ENCODE measurements at places on chromosomes 1 and 21.
A peak's percentile ranks its signal among the peaks of the same experiment; 100 is the strongest.

DNA sequence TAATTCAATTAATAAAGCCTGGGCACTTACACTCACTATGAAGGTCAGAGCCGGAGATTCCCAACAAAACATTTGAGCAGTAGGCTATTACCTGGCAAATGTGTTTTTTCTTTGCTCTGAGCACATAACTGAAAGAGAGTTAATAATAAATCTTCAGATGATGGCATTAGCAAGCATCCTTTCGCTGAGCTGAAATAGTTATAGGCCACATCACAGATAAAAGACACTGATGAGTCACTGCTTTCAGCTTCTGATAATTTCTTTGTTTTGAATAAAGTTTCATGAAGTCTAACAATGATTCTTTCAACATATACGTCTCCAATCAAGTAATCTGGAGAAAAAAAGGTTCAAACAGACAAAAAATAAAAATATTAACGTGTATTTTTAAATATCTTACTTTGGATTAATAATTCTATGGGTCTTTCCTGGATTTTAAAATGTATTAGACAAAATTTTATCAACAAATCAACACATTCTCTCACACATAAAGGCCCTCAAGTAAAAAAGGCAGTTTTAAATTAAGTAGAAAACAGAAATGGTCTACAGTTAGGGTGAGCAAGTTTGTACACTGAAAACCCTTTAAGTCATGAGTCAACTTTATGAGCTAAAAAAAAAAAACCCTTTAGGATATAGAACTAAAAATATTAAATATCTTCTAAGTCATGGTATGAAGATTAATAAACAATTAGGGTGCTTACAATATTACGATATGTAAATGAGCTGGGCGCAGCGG lies 33.1 kb downstream of the LTN1 start:
- no peak for DNase-seq

GRCh38 chr1:67204298-67204980 lies 38.2 kb downstream of the IL23R start:
- DNase-seq, result no peak

- DNase-seq, result no peak
These were observed 304.3 kb downstream of the MATN1 start for GRCh38 chr1:30418939-30419720.

DNA sequence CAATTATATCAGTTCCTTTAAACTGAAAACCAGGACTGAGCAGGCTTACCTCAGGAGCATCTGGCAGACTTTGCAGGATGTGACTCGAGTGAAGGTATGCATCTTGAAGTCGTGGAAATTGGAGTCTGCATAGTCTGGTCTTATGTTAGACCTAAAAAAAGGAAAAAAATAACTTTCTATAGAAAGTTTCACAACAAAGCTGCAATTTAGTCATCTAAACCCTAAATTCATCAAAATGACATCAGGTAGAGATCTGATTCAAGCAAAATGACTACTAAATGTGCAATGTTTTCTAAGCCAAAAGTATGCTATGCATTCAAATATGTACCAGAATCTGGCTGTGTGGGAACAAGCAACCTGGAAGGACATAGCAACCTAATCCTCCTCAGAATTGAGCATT lies 260.1 kb downstream of the VAV3 start:
- no peak for DNase-seq

- no peak for DNase-seq
These were observed 385.4 kb upstream of the VAMP3 start for GRCh38 chr1:7385471-7386225.

DNA sequence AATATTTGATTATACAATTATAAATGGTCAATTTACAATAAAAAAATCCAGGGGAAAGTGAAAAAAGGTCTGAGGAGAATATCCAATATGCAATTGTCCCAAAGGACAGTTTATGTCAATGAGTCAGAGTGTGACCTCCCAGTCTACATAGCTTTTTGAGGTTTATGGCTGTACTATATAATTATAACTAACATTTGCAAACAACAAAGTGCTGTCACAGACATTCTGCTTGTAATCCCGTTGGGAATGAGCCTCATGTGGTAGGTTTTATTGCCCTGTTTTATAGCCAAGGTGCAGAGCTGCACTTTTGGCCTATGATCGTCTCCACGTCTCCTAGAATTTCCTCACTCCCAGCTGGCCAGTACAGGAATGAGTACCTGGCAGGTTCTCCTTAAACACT lies 103.8 kb downstream of the ADSS2 start:
- no peak for DNase-seq

GRCh38 chr1:48966583-48966982 lies 189.9 kb upstream of the BEND5 start:
- no peak for DNase-seq

DNA sequence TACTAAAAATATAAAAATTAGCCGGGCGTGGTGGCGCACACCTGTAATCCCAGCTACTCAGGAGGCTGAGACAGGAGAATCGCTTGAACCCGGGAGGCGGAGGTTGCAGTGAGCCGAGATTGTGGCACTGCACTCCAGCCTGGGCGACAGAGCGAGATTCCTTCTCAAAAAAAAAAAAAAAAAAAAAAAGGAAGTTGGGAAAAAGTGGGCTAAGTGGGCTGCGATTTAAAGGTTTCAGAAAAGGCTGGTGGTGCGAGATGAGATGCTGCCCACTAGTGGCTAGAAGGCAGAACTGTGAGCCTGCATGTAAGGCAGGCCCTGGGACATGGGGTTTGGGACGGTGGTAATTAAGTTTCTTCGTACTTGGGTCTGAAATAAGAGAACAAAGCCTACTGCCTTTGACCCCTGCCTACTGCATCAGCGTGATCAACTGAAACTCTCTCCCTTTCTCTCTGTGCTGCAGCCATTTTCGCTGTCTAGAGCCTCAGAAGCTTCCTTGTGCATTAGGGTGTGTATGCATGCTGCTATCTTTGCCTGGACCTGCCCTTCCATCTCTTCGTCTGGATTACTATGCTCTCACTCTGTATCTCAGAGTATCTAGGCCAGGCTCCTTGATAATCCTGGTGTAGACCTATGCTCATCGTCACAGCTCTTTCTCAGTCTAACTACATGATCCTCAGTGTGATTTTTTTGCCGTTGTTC lies 12.4 kb downstream of the FMOD start:
- DNase-seq, result peak; percentile 66

GRCh38 chr1:200128944-200129879 lies 101.7 kb downstream of the NR5A2 start:
- no peak for DNase-seq

GRCh38 chr1:12539705-12540579 lies 78.1 kb downstream of the DHRS3 start:
- no peak for DNase-seq

GRCh38 chr1:220908757-220909156 lies 29.5 kb downstream of the HLX start:
- DNase-seq, result no peak

DNA sequence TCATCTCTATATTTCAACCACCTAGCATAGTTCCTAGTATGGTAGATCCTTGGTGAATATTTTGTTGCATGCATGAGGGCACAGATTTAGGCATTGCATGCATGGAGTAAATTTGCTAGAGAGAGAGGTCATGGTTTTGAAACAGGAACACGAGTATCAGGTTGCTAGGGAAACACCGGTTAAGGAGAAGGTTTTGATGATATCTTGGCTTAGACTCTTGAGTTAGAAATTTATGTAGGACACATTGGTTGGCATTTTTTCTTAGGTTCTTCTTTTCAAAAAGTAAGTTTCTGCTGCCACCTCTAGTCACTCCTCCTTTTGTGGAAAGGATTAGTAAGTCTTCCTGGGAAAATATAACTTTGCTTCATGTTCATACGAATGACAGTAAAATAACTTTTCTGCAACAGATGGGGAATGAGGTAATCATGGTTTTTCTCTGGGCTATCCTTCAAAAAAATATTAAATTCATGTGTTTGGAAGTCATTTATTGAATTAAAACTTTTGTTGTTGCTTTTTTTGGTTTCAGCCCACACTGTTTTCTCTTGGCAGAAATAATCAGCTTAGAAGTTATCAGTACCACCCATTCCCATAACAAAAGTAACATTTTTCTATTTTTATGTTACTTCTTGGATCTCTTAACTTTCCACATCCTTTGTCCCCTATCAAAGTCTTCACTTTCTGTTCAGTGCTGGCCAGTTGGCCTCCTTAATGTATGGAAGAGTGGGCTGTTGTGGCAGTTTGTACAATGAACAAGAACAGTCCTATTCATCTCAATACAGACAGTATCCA lies 97.3 kb downstream of the PLA2G4A start:
- DNase-seq, result no peak

DNA sequence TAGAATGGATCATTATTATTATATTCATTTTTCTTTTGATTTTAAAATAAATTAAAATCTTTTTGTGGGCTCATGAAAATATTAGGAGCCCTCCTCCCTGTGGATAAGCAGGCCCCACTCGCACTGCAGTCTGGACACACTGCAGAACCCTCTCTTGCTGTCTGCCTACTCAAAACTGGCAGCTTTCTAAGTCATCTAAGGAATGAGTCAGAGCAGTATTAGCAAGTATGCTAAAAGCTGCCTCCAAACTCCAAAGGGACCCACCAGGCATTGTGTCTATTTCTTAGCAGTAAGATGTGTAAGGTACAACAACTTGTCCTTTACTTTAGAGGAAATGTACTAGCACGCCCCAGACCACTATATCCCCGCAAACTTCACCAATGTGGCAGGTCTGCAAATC lies 108.8 kb downstream of the SYF2 start:
- no peak for DNase-seq

- DNase-seq, result no peak
These were observed 26.5 kb downstream of the CAP1 start for GRCh38 chr1:40067023-40067422.

GRCh38 chr1:48687282-48688045 lies 89.2 kb downstream of the BEND5 start:
- no peak for DNase-seq

DNA sequence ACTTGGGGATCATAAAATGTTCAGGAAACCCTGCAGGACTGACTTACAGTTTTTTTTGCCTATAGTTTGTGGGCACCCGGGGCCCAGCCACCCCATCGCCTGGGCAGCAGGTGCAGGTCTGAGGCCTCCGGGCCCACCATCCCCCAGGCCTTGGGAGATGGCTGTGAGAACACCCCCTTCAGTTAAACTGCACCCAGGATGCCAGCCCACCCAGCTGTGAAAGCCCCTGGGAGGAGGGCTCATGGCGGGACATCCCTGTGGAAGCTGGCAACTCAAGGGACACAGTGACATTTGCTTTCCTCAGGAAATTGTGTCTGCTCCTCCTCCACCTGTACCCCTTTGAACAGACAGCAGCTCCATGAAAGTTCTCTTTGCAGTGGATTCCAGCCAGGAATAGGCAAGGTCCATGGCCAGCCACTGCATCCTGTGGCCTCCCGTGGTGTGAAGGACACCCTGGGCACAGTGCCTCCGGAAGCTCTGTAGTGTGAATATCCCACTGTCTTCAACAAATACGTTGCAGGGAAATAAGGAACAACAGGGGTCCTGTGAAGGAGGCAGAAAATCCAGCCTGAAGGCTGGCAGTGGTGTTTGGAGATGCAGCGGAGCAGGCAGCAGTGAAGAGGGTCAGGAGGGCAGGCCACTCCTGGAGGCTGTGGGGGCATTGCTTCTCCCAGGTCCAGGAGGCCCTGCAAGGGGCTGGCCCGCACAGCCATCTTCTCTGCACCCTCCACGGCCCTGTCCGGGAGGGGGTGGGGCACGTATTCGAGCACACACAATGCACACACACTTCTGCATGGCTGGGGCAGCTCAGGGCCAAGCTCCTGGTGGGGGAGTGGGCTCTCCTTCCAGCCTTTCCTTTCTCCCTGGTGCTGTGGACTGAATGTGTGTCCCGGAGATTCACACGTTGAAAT lies 2.1 kb upstream of the OBSCN start:
- DNase-seq, result no peak

GRCh38 chr1:92857817-92858216 lies 26.0 kb downstream of the RPL5 start:
- no peak for DNase-seq

DNA sequence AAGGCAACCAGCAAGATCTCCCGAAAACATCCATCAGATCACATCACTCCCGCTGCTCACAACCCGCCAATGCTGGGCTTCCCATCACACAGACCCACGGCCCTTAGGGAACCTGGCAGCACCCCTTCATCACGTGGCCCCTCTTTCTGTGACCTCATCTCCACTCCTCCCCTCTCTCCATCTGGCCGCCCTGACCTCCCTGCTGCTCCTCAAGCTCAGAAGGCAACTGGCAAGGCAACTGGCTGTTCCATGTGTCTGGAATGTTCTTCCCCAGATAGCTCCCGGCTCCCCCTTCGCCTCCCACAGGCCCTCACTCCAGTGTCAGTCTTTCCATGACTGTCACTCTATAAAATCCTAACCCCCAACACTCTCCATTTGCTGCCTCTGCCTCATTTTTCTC lies 113.0 kb upstream of the ERG start:
- no peak for DNase-seq

- DNase-seq, result no peak
These were observed 19.2 kb downstream of the CLIC4 start for GRCh38 chr1:24764439-24764838.

GRCh38 chr1:221308534-221309511 lies 429.6 kb downstream of the HLX start:
- DNase-seq, result no peak

DNA sequence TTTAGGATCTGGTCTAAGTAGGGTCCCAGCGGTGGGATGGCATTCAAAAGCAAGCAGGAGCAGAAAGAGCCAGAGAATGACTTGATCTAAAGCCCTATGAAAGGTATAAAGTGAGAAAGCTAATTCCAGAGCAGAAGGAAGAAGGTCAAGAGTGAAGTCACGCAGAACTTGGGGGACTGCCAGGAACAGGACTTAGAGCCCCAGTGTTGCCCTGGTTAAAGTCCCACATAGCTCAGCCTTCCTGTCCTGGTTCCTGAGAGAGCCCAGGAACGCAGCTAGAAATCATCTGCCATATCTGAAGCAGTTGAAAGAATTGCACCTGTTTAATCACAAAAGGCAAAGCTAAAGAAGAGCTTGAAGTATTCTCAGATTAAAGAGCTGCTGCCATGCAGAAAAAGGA lies 160.6 kb upstream of the ATP1B1 start:
- DNase-seq, result no peak

DNA sequence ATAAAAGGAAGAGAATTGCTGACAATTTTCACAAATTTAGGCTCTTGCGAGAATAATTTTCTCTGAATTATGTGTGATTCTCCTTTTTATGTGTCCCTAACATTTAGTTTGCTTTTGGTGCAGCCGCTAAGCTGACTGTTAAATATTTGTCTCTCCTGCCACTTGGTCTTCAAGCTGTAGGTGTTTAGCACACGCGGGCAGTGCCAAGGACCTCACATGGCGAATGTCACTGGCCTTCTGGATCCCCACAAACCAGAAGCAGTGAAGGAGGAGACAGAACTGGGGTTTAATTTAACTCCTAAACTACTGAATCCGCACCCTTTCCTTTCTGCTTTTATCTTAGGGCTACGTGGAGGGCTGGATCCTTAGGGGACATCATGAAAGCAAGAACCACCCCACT lies 120.0 kb downstream of the KAZN start:
- DNase-seq, result no peak

GRCh38 chr1:203066965-203067364 lies 18.8 kb downstream of the MYOG start:
- DNase-seq, result no peak

DNA sequence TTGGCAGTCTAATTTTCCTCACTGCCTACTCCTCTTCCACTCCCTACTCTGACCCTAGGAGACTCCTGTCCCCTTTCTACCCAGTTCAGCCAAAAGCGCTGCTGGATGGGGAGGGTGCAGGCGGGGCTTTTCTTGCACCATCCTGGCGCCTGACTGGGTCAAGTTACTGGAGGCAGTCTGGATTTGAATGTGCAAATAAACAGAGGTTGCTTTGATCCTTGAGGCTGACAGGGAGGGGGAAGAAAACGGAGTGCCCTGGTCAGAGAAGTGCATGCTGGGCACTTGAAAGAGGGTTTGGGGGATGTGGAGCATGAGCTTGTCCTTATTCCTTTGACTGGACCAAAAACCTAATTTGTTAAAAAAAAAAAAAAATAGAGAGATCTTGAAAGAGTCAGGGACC lies 76.8 kb upstream of the SOX13 start:
- no peak for DNase-seq
